ENCODE measurements at places on chromosomes 11 and 22. TPM values are rescaled to one million over a fixed set of nuclear protein-coding genes. Genes with fewer than 3 reads are reported as not detected.

C11orf97 gene
- not detected for total RNA-seq

- no peak for DNase-seq
Measured at GRCh38 chr11:36421546-36422155, 88.4 kb downstream of the TRAF6 start.

DNA sequence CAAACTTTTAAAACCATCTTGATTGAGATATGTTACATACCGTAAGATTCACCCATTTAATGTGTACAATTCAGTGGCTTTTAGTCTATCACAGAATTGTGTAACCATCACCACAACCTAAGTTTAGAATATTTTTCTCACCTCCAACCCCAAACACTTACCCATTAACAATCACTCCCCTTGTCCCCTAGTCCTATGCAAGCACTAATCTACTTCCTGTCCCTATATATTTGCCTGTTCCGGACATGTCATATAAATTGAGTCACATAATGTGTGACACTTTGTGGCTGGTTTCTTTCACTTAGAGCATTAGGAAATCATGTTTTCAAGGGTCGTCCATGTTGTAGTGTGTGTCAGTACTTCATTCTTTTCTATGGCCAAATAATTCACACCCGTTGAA, 38.8 kb downstream of the RASSF10 start:
- no peak for DNase-seq

DNA sequence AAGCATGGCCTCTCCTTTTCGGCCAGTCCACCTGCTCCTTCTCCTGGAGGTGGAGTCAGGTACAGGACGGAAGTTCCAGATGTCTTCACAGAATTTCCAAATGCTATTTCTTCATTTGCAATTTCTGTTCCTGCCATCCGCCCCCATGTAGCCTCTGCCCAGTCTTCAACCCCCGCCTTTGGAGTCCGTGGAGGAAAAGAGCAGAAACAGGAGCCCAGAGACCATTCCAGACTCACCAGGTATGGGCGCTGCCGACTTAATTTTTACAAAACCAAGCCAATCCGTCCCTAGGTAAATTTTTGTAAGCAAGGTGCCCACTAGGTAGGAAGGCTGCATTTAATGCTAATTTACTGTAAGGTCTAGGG, 28.9 kb downstream of the RELT start:
- DNase-seq, result no peak

CNIH2 gene
- 2.2 TPM for total RNA-seq

C11orf52 gene
- total RNA-seq, result 8.5 TPM

DNA sequence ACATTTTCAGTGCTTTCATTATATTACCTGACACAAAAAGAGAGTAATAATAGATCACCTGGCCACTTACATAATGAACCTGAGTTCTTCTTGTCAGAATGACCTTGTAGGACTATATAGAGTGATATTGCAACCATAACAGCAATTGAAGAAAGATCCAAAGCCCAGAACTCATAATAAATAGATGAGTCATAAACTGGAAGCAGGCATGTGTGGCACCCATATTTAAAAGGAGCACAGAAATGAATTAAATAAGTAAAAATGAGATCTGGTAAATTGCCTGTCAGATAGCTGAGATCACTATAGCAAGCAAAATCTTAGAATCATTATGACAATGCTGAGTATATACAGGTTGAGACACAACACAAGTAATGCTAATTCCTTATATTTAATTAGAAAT, 331.8 kb downstream of the AASDHPPT start:
- DNase-seq, result no peak

- no peak for DNase-seq
Measured at GRCh38 chr11:103024086-103024485, 67.9 kb downstream of the DCUN1D5 start.

DNA sequence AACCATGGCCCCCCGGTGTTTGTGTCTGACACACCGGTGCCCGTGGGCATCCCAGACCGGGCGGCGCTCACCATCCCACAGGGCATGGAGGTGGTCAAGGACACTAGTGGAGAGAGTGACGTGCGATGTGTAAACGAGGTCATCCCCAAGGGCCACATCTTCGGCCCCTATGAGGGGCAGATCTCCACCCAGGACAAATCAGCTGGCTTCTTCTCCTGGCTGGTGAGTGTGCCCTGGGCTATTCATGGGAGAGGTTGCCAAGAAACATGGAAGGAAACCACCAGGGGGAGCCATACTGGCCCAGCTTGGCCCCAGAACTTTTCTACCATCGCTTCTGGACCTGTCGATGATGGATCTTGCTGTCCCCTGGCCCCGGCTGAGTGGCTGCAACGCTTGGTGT, 36.5 kb downstream of the PRDM11 start:
- DNase-seq, result no peak

- no peak for DNase-seq
Measured at GRCh38 chr22:29106839-29107238, 34.0 kb downstream of the KREMEN1 start.

DNA sequence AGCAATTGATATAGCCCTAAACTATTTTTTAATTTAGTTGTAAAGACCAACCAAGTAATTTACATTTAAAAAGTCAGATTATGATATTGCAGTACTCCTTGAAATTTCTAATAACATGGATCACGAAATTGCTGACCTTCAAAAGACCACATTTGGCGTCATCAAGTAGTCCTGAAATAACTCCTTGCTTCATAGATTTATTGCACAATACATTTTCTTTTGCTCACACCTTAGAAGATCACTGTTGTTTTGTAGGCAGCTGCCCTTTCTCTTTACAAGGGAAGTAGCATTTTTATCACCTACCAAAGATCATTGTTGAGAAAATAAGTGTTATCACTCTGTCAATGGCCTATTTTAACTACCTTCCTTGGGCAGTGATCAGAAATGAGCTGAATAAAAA, 815.8 kb downstream of the METTL15 start:
- DNase-seq, result no peak

PDE2A gene
- 49.6 TPM for total RNA-seq

- DNase-seq, result peak; percentile 20
Measured at GRCh38 chr11:134342572-134343340, 11.0 kb downstream of the GLB1L2 start.

DNA sequence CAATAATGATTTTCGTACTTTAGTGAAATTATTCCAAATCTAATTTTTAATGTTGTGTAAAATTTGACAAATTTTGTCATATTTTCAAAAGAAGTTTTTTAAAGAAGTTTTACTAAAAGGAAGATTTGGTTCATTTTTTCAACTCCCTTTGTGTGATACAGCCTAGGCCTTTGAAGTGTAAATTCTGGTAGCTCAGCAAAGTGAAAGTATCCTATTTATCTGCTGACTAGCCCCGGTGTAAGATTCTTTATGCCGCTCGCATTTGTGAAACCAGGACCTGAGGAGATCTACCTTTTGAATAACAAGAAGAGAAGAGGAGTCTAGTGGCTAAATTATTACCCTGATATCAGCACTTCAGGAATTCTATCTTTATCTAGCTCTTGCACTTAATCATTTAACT, 177.4 kb downstream of the JRKL start:
- DNase-seq, result no peak

DNA sequence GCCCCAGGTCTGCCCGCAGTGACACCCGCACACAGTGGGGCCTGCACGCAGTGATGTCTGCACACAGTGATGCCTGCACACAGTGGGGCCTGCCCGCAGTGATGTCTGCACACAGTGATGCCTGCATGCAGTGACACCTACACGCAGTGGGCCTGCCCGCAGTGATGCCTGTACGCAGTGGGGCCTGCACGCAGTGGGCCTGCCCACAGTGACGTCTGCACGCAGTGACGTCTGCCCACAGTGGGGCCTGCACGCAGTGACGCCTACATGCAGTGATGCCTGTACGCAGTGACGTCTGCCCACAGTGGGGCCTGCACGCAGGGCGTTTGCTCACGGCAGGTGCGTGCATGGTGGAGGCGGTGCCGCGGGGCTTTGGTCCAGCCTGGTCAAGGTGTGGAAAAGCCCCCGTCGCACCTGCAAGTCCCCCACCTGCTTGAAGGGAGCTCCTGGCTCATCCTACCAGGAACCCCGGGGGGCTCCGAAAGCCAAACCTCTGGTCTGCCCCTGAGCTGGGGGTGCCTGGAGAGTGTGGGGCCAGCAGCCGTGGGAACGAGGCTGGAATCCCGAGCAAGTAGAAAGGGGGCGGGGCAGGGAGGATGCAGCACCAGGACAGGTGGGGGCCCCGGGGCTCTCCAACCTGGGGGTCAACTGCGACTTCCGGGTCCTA, 8.9 kb upstream of the SYT8 start:
- no peak for DNase-seq

GRCh38 chr11:21475276-21475675, 717.6 kb upstream of the ANO5 start:
- DNase-seq, result no peak

MFNG gene
- total RNA-seq, result 20.3 TPM

DNA sequence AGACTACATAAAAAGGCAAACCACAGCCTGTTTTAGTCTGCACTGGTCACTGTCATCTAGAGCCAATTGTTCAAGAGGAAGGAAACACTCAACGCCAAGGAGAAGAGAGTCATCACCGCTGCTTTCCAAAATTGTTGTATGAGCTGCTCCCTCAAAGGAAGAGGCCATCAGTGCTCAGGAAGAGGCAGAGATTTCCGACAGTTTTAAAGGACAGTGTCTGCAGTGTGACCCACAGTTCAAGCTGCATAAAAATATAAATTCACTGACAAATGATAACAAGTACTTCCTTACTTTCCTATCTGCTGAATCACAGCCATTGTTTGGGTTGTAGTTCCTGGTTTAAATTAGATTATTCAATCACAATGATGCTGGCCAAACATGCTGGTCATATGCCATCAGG, 16.4 kb downstream of the PRCP start:
- no peak for DNase-seq

GRCh38 chr22:38292694-38293093, 19.9 kb upstream of the TMEM184B start:
- DNase-seq, result no peak

GRCh38 chr11:120863359-120863758, 160.5 kb upstream of the TBCEL start:
- DNase-seq, result no peak

- no peak for DNase-seq
Measured at GRCh38 chr11:86119906-86120305, 51.0 kb upstream of the PICALM start.

Measured in ureter (tissue), 1 donor.